ENCODE measurements at places on chromosomes 1 and 21. TPM values are rescaled to one million over a fixed set of nuclear protein-coding genes. Genes with fewer than 3 reads are reported as not detected.

DNA sequence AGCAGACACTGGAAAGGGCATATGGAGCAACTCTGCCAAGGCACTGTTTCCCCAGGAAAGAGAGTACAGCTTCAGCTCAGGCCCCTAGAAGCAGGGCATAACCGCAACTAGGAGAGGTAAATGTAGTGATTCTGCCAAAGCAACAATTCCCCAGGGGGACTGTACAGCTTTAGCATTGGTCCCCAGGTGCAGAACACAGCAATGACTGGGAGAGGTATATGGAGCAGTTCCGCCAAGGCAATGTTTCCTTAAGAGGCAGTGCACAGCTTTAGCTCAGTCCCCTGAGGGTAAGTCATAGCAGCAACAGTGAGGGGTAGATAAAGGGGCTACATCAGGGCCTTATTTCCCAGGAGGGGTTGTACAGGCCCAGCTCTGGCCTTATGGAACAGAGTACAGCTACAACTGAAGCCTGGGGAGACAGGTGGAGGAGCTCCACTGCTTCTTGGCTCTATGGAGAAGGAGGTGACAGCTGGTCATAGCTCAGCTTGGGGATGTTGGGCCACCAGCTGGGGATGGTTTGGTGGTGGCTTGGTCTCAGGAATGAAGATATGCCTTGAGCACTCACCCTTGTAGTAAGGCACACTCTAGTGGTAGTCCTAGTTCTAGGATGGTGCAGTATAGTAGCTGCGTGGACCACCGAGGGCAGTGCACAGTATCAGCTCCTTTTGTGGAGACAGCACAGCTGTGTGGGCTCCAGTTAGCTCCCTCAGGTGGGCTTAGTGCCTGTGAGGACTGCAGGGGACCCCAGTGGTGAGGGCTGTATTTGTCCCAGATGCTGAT is 582.7 kb downstream of the PTPRC start:
- DNase-seq: no peak

The INAVA gene
- total RNA-seq: 7.3 TPM

The ARMH1 gene
- not detected for total RNA-seq

The NRIP1 gene
- total RNA-seq: 18.1 TPM

The SLAMF6 gene
- not detected for total RNA-seq

Measured in Daoy (cell line).